Muscle of arm (tissue), 14 donors: ENCODE measurements at places on chromosomes 2 and 18.

DNA sequence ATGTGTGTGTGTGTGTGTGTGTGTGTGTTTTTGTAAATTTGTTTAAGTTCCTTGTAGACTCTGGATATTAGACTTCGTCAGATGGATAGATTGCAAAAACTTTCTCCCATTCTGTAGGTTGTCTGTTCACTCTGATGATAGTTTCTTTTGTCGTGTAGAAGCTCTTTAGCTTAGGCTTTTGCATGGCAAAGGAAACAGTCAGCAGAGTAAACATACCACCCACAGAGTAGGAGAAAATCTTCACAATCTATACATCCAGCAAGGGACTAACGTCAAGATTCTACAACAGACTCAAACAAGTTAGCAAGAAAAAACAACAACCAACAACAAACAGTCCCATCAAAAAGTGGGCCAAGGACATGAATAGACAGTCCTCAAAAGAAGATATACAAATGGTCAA, 336.7 kb upstream of the ATP5MC3 start:
- no peak for DNase-seq

- DNase-seq, result no peak
Observed at GRCh38 chr18:45521136-45521535, 94.1 kb upstream of the SLC14A2 start.

DNA sequence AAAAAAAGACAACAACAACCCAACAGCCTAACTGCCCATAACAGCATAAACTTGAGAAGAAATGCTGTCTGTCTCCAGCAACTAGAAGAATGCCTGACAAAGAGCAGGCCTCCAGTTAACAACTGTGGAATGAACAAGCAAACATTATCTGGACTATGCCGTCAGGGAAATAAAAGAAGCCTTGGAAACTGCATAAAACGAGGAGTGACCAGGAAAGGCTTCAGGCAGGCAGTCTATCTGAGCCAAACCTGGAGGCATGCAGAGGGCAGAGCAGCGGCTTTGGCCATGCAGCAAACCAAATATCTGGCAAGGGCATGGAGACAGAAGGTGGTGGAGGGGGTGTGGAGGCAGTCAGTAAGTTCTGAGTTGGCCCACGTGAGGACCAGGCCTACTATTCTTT, 11.1 kb downstream of the HES6 start:
- no peak for DNase-seq

DNA sequence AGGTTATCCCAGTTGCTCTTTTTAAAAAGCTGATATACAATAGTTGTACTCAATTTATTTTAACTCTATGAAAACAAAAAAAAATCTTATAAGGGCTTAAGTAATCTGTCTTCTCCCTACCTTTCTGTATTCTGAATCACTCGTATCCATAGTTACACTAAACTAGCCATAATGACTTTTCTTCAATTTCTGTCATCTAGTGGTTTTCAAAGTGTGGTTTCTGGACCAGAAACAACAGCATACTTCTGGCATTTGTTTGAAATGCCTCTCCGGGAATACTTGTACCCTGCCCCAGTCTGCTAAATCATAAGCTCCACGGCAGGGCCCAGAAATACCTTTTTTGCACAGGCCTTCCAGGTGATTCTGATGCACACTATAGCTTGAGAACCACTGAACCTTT, 253.6 kb downstream of the LRRTM4 start:
- no peak for DNase-seq
